ENCODE measurements at places on chromosomes 11 and 22.

GRCh38 chr11:123061403-123062157, at the start of gene HSPA8:
Gene HSPA8, minus strand, starts transcription at chr11:123062136. Its CDS starts 812 bp downstream, at chr11:123061324.
- peak; percentile 70 for DNase-seq

DNA sequence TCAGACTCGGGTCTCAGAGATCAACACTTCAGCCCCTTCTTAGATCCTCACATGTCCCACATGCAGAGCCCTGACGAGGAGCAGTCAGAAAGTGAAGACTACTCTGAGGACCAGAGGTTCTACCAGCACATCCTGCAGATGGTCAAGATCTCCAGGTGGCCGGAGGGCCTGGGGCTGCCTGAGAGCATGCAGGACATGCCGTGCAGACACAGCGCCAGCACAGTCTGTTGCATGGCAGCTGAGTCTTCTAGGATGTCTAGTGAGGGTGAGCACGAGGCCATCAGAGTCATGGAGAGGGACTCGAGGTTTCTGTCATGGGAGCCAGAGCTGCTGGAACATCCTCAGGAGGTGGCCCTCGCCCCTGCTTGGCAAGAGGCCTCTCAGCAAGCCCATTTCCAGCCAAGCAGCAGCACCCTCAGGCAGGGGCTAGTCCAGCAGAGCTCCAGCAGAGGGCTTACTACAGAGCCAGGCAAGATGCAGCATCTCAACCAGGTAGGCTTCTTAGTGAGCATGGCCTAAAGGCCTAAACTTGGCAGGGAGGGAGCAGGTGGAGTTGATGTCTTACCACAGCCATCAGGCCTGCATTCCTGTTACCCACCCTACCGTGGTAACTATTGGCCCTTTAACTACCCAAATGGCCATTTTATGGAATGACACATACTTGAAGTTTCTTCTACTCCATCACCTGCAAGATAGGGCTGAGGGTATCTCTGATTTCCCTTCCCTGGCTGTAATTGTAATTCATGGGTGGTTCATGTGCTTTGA, 28.7 kb downstream of the CEP164 start:
- no peak for DNase-seq

- DNase-seq = no peak
Measured at GRCh38 chr11:71245601-71246391, 6.6 kb downstream of the SHANK2 start.

DNA sequence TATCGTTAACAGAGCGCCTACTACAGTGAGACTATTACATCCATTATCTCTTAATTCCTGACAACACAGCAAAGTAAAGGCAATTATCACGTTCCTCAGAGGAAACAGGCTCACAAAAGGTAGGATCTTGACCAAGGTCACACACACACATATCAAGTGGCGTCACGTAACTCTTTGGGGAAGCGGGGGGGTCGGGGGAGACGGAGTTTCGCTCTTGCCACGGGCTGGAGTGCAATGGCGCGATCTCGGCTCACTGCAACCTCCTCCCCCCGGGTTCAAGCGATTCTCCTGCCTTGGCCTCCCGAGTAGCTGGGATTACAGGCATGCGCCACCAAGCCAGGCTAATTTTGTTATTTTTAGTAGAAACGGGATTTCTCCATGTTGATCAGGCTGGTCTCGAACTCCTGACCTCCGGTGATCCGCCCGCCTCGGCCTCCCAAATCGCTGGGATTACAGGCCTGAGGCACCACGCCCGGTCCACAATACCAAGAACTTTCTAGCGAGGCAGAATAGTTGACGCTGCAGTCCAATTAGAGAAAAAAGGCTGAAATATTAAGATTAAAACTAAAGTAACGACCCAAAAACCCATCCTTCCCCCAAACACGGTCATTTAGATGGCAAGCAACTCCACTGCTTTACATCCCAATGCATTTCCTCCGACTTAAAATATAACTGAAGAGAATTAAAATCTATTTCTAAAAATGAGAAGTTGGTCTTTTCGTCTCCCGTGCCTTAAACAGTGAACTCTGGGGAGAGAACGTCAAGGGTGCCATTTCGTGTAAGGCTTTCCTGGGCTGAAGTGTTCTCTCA, 1.2 kb downstream of the DDX17 start:
- DNase-seq = peak; percentile 52

DNA sequence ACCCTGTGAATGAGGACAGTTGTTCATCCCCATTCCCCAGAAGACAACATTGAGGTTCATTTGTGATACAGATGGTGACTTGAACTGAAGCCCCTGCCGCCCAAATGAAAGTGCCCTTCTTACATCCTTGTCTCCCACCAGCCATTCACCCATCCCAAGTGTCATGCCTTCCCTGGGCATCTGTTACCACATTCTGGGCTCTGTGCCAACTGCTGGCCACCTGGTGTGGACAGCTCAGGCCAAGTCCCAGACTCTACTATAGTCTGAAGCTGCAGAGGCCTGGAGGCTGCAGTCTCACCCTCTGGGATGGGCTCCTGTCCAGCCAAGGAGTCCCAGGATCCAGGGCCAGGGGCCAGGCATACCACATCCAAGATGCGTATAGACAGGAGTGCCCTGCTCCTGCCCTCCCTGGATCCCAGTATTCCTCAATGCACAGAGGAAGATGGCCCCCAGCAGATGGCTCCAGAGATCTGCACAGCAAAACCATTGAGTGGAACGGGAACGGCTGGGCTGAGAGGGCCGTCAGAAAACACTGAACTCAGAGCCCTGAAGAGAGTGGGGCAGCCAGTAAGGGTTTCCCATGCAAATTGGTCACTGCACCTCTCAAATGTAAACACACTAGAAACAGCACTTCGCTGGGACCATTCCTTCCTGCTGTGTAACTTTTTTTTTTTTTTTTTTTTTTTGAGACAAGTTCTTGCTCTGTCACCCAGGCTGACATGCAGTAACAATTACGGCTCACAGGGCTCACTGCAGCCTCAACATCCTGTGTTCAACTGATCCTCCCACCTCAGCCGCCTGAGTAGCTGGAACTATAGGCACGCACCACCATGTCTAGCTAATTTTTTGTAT, 22.8 kb downstream of the ARRB1 start:
- DNase-seq = peak; percentile 54

DNA sequence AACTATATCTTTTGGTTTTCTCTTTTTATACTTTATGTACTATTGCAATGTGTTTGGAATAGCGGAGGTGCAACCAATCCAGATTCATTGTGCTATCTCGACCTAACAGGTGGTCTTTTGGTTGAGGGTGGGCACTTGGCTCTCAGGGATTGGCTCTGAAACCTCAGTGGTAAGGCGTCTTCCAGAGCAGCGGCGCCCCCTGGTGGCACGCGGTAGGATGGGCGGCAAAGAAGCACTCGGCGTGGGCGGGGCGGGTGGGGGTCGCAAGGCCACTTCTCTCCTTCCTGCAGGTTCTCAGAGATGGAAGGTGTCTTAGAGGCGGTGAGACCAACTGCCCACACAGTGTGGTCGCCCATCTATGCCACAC, 19.2 kb upstream of the PLET1 start:
- peak; percentile 61 for DNase-seq

GRCh38 chr11:64917663-64917995, 620 bp upstream of the ATG2A start:
- no peak for DNase-seq

GRCh38 chr11:57815877-57816276, 54.3 kb downstream of the CTNND1 start:
- no peak for DNase-seq

- DNase-seq = no peak
Measured at GRCh38 chr11:108496643-108497256, 1.4 kb downstream of the POGLUT3 start.

- no peak for DNase-seq
Measured at GRCh38 chr22:47161631-47162030, 399.2 kb downstream of the TBC1D22A start.

DNA sequence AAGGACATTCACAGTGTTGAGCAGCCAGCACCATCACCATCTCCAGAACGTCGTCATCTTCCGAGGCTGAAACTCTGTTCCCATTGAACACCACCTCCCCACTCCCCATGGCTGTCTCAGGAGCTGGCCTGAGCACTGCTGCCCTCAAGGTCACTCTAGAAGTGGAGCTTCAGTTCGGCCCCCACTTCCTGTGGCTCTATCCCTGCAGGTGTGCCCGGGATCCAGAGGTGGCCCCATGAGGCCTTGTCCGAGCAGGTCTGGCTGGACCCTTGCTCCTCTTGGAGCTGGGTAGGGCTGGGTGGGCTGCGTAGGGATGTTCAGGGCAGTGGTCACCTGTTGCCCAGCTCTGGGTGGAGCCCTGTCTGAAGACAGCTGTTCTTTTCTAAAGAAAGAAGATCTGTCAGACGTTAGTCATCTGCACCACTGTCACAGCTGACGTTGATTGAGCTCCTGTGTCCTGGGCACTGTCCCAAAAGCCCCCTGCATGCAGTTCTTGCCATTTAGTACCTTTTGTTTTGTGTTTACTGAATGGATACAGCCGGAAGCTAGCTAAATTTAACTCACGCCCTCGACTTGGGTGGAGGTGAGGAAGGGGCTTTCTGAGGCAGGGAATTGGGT, 75.5 kb upstream of the CLDN5 start:
- no peak for DNase-seq

DNA sequence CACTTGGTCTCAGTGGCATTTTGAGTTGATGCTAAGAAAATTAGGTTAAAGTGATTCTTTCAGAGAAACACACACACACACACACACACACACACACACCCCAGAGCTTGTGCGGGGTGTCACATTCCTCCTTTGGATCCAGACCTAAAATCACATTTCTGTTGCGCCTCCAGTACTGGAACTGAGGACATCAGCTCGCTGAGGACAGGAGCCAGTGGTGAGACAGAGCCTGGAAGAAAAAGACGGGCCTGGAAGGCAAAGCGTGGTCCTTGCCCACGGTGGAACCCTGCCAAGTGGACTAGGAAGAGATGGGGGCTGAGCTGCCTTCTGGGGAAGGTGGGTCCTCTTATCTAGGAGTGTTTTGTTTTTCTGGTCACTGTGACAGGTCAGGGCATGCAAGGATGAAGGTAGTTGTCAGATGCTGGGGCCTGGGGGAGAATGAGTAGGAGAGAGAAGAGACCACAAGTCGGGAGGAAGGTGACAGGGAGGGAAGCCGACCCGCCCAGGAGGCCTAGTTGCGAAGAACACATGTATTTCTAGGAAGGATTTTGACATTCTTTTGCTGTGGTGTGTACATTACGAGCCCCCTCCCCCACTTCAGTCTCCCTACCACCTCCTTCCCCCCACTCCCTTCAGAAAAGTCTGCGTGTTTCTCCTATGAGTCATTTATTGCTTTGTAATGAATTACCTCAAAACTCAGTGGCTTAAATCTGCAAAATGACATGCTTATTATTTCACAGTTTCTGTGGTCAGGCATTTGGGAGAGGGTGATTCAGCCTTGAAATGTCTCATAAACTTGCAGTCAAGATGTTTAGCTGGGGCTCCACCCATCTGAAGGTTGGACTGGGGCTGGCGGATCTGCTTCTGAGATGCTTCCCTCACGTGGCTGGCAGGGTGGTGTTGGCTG, 4.8 kb upstream of the ELFN2 start:
- DNase-seq = no peak

DNA sequence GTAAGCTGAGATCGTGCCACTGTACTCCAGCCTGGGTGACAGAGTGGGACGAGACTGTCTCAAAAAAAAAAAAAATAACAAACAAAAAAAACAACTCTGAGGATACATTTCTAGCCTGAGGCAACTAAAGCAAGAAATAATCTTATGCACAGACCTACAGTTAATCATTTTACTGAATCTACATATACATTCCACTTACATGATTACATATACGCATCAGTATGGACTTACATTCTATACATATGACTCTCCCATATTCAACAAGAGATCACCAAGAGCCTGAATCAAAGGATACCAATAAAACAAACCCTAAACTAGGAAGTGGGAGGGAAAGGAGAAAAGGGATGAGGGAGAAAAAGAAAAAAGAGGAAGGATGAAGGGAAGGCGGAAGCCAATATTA, 1.1 kb downstream of the ALG8 start:
- no peak for DNase-seq

DNA sequence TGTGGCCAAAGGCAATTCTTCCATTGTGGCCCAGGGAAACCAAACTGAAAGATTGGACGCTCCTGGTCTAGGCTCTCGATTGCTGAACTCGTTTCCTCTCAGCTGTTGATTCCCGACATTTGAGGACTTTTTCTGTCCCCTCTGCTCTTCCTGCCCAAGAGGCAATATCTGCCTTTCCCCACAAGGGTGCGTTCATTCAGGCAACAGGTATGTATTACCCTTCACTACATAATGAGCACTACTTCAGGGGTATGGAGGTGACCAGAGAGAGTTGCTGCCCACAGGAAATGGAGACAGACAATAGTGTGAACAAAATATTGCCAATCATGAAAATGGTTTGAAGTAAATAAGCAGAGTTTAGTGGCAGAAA, 8.2 kb downstream of the PTH start:
- no peak for DNase-seq

- no peak for DNase-seq
Measured at GRCh38 chr11:73215191-73216134, 2.6 kb upstream of the P2RY2 start.

GRCh38 chr22:21043860-21044535, 1.7 kb upstream of the LRRC74B start:
- DNase-seq = no peak

Measured in activated T-helper 2 cell treated with anti-CD3 and anti-CD28 coated beads, Interferon-gamma antibody, Interleukin-2, Interleukin-4, amounts not matched to agents 10 μg/mL and 5 μg/mL and 100 μg/mL, durations not matched to agents 14 hours and 24 hours and 36 hours (primary cell).